ENCODE measurements at places on chromosomes 4 and X. TPM values are rescaled to one million over a fixed set of nuclear protein-coding genes. Genes with fewer than 3 reads are reported as not detected.

- no peaks in the 10 kb centered on the region for H3K27me3 ChIP-seq
- H3K4me3 ChIP-seq, result peak overlapping the region; percentile 50
- peak overlapping the region; percentile 72 for H3K27ac ChIP-seq
- H3K36me3 ChIP-seq, result no peaks in the 10 kb centered on the region
Observed at GRCh38 chr4:119138046-119138445, 2.4 kb downstream of the MYOZ2 start.

- H3K27ac ChIP-seq, result no peak overlapping the region
- DNase-seq, result no peak
- no peaks in the 10 kb centered on the region for H3K27me3 ChIP-seq
- no peaks in the 10 kb centered on the region for H3K36me3 ChIP-seq
- no peaks in the 10 kb centered on the region for H3K4me1 ChIP-seq
- H3K4me3 ChIP-seq, result no peak overlapping the region
Observed at GRCh38 chrX:113868177-113868576, 715.7 kb upstream of the HTR2C start.

DNA sequence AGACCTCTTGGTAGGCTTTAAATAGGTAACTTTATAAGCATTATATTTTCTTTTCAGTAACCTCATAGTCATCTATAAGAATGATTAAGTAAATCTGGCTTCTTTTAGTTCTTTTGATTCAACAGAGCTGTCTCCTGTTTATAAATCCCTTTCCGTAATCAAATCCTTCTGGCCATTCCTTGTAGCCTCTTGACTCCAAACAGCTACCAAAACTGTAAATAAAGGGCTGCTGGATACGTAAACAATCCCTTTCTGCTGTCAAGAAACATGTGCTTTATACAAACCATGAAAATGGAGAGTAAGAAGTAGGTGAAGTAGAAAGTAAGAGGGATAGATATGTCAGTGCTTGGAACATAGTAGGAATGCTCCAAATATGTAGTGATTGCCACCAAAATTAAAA, 183.2 kb upstream of the CASK start:
- no peaks in the 10 kb centered on the region for H3K27me3 ChIP-seq
- H3K4me1 ChIP-seq, result no peaks in the 10 kb centered on the region
- H3K4me3 ChIP-seq, result no peak overlapping the region
- H3K27ac ChIP-seq, result no peak overlapping the region
- DNase-seq, result no peak

GRCh38 chrX:133005616-133006015, 47.2 kb upstream of the HS6ST2 start:
- no peaks in the 10 kb centered on the region for H3K36me3 ChIP-seq
- H3K27me3 ChIP-seq, result no peaks in the 10 kb centered on the region
- H3K4me1 ChIP-seq, result no peaks in the 10 kb centered on the region

GRCh38 chrX:71870208-71871098, 40.2 kb upstream of the NHSL2 start:
- no peaks in the 10 kb centered on the region for H3K4me1 ChIP-seq
- H3K4me3 ChIP-seq, result no peak overlapping the region
- H3K27ac ChIP-seq, result no peak overlapping the region
- no peaks in the 10 kb centered on the region for H3K36me3 ChIP-seq
- H3K27me3 ChIP-seq, result no peaks in the 10 kb centered on the region
- DNase-seq, result no peak

GRCh38 chr4:76753814-76754213, 144.1 kb downstream of the SOWAHB start:
- H3K27ac ChIP-seq, result no peak overlapping the region
- no peaks in the 10 kb centered on the region for H3K27me3 ChIP-seq
- DNase-seq, result no peak
- no peaks in the 10 kb centered on the region for H3K4me1 ChIP-seq
- no peak overlapping the region for H3K4me3 ChIP-seq
- no peaks in the 10 kb centered on the region for H3K36me3 ChIP-seq

DNA sequence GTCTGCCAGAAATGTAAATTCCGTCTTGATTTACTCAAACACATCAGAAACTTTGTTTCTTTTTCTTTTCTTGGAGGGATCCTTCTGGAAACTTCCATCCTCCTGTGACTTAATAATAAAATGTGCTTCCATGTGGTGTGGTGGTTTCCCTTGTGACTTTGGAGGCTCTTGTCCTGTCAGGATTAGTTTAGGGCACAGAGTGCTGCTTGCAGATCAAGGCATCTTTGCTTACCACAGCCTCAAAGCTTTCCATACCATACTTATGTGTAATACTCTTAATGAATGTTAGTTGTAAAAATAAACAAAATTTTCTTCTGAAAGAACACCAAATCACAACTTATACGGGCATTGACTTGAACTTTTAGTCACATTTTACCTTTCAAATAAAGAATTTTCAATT, 27.4 kb downstream of the GBA3 start:
- no peak overlapping the region for H3K27ac ChIP-seq
- no peaks in the 10 kb centered on the region for H3K27me3 ChIP-seq
- H3K36me3 ChIP-seq, result no peaks in the 10 kb centered on the region
- H3K4me1 ChIP-seq, result no peaks in the 10 kb centered on the region
- DNase-seq, result no peak

DNA sequence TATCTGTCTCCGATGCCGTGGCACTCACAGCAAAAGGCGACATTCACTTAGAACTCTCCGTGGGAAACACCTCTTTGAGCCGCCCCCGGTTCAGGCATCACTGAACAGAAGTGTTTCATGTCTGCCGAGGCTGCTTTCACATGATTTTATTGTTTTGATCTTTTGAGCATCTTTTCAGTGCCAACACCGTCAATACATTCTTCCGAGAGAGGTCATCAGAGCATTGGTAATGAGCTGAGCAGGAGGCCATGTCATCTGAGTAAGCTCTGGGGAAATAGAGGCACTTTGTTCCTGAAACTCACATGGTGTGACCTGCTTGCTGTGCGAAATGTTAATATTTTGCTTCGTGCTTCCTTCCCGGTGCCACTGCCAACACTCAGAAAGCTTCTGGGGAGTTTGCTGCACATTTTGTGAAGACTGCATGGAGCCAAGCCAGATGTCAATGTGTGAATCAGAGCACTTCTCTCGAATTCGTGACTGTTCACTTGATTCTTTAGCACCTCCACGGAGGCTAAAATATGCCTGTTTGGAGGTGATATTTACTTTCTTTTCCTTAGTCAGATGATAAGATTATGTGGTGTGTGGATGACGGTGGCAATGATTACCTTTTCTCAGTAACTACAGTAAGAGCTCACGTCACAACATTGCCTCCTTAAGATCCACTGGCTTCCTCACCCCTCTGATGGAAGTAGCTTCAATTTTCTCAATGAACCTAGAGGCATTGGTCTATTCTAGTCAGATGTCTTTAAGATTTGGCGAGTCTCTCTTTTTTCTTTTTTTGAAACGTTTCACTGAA, 222.3 kb upstream of the HS3ST1 start:
- DNase-seq, result no peak
- H3K27ac ChIP-seq, result no peak overlapping the region
- H3K4me1 ChIP-seq, result no peaks in the 10 kb centered on the region
- no peak overlapping the region for H3K4me3 ChIP-seq

DNA sequence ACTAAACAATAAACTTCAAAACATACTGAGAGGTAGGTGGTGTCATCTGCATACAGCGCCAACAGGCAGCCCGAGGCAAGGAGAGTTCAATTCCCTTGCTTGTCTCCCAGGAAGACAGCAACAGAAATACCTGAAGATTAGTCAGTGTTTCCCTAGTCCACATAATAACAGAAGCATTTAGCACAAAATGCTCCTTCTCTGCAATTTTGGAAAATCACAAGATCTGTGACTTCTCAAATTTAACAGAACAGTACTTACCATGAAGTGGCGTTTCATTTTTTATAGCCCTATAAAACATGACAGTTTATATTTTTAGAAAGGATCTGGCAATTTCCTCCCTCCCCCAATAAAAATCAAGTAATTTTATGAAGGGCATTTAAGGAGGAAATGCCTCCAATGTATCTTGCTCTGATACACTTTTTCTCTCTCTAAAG, 67.1 kb upstream of the MYOZ2 start:
- no peaks in the 10 kb centered on the region for H3K4me1 ChIP-seq
- no peak for DNase-seq
- no peaks in the 10 kb centered on the region for H3K27me3 ChIP-seq
- H3K27ac ChIP-seq, result no peak overlapping the region
- H3K36me3 ChIP-seq, result no peaks in the 10 kb centered on the region

DNA sequence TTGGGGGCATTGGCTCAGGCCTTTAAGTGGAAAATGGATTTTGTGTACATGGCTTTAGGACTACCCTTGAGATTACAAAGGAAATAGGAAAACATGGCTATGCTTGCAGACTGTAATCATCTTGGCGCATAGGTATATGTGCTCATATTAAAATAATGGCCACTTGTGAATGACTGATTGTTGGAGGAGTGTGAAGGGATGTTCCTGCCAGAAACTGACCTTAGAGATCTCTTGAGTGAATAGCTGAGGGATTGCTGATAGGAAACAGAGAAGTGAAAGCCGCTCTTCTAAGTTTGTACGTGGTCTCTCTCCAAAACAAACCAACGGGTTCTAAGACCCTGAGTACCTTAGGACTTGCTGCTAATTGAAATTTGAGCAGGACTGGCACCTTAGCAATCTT, 186.0 kb downstream of the MGST2 start:
- no peak for DNase-seq

DNA sequence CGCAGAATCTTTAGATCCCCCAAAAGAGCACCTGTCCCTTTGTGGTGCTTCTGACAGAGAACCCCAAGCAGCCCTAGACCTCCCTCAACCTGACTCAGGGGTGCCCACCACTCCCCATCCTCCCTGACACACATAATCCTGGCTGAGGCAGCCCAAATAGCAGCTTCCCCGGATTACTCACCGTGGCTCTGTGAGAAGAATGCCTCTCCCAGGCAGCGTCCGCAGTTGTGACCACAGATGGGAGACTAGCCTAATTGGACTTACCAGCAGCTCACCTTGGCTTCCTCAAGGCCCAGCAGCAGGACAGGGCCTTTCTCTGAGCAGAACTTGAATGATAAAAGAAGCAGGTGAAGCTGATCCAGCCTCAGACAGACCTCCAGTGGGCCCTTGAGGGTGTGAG, 10.3 kb upstream of the ODAPH start:
- no peak for DNase-seq
- no peaks in the 10 kb centered on the region for H3K4me1 ChIP-seq
- no peaks in the 10 kb centered on the region for H3K27me3 ChIP-seq
- no peak overlapping the region for H3K27ac ChIP-seq
- H3K36me3 ChIP-seq, result peaks cover 39% of the 10 kb centered on the region

DNA sequence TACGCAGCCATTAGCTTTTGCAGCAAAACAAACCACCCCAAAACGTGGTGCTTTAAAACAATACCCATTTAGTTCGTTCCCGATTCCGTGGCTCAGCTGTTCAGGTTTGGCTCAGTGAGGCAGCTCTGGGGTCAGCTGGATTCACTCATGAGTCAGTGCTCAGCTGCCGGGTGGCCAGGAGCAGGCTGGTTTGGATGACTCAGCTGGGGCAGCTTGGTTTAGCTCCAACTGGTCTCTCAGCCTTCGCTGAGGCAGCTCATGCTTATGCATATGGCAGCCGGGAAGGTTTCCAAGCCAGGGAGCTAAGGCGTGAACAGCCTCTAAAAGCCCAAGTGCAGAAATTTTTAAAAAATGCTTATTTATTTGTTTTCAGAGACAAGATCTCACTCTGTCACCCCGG, 13.3 kb upstream of the CD99 start:
- H3K4me3 ChIP-seq, result peak overlapping the region; percentile 31
- H3K4me1 ChIP-seq, result peaks cover 11% of the 10 kb centered on the region
- no peaks in the 10 kb centered on the region for H3K27me3 ChIP-seq
- H3K36me3 ChIP-seq, result no peaks in the 10 kb centered on the region

DNA sequence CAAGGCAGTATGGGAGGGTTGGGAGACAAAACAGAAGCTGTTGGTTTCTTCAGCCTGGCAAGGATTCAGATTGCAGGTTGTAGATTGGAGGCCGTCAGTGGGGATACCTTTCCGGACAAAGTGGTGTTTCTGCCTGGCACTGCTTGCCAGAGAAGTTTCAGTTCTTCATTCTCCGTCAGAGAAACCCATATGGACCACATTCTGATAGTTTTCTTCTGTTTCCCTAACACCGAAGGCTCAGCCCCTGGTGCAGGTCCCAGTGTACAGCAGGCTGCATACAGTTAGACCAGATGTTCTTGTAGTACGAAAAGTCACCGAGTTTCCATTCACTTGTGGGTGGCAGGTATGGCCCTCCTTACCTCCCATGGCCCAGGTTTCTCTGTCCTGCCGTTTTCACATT, 107.3 kb downstream of the PTTG2 start:
- no peaks in the 10 kb centered on the region for H3K4me1 ChIP-seq
- H3K36me3 ChIP-seq, result no peaks in the 10 kb centered on the region
- no peaks in the 10 kb centered on the region for H3K27me3 ChIP-seq
- H3K4me3 ChIP-seq, result no peak overlapping the region

GRCh38 chrX:11427453-11428071, 134.3 kb downstream of the AMELX start:
- H3K27ac ChIP-seq, result peak overlapping the region; percentile 46
- peak overlapping the region; percentile 62 for H3K4me3 ChIP-seq
- no peaks in the 10 kb centered on the region for H3K4me1 ChIP-seq
- peak; percentile 58 for DNase-seq

DNA sequence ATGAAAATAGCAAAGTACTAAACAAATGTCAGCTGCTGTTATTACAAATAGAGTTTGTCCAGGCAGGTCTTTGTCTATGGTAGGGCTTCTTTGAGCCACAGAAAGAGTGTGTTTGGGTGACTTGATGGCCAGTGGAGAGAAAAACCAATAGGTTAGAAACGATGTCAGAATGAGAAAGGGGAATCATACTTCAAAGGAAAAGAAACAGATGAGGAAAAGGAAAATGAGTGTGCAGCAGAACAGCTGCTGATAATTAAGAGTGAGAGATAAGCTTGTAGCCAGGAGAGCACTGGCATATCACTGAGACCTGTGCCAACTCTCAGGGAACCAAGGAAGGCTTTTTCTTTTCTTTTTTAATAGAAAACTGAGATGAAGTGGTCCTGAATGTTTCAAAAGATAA, 257.2 kb downstream of the ARHGAP24 start:
- no peaks in the 10 kb centered on the region for H3K27me3 ChIP-seq
- H3K36me3 ChIP-seq, result no peaks in the 10 kb centered on the region
- H3K4me1 ChIP-seq, result peaks cover 2% of the 10 kb centered on the region
- H3K27ac ChIP-seq, result no peak overlapping the region

GRCh38 chr4:139902321-139903320, 237.0 kb downstream of the MGST2 start:
- H3K36me3 ChIP-seq, result no peaks in the 10 kb centered on the region
- H3K4me1 ChIP-seq, result no peaks in the 10 kb centered on the region
- H3K27ac ChIP-seq, result peak overlapping the region; percentile 50
- no peak for DNase-seq
- H3K27me3 ChIP-seq, result no peaks in the 10 kb centered on the region

- H3K36me3 ChIP-seq, result peaks cover 3% of the 10 kb centered on the region
- H3K27ac ChIP-seq, result no peak overlapping the region
- H3K4me3 ChIP-seq, result no peak overlapping the region
- no peaks in the 10 kb centered on the region for H3K4me1 ChIP-seq
- no peak for DNase-seq
- peaks cover 8% of the 10 kb centered on the region for H3K27me3 ChIP-seq
Observed at GRCh38 chrX:101025126-101025525, 26.8 kb downstream of the TRMT2B start.

GRCh38 chrX:24646745-24647182, 383 bp downstream of the PCYT1B start:
- H3K4me3 ChIP-seq, result peak overlapping the region; percentile 53
- H3K27me3 ChIP-seq, result peaks cover 38% of the 10 kb centered on the region
- no peaks in the 10 kb centered on the region for H3K4me1 ChIP-seq
- H3K27ac ChIP-seq, result no peak overlapping the region
- H3K36me3 ChIP-seq, result no peaks in the 10 kb centered on the region
- DNase-seq, result no peak

The ITGB1BP2 gene
- total RNA-seq, result 15.7 TPM

The MGARP gene
- 0.34 TPM for total RNA-seq

The ZIC3 gene
- not detected for total RNA-seq

The NUDT11 gene
- total RNA-seq, result 0.13 TPM

Data from psoas muscle (tissue), 8 donors.